Activated T-cell treated with anti-CD3 and anti-CD28 coated beads, Interleukin-2, amount 50 U/mL, for 1 hour (primary cell): ENCODE measurements at places on chromosomes 5 and 9.

GRCh38 chr9:126611592-126612325 lies 2.0 kb upstream of the LMX1B start:
- DNase-seq, result peak; percentile 74

- no peak for DNase-seq
Measured at GRCh38 chr9:92706218-92706940, 36.4 kb upstream of the IPPK start.

- DNase-seq, result no peak
Measured at GRCh38 chr9:112033237-112034215, 136.9 kb downstream of the UGCG start.

- no peak for DNase-seq
Measured at GRCh38 chr5:94422812-94423211, 195.6 kb downstream of the KIAA0825 start.

- no peak for DNase-seq
Measured at GRCh38 chr5:132883261-132883834, 9.9 kb downstream of the LEAP2 start.

GRCh38 chr5:162593881-162594280 lies 526.3 kb downstream of the GABRG2 start:
- DNase-seq, result no peak

DNA sequence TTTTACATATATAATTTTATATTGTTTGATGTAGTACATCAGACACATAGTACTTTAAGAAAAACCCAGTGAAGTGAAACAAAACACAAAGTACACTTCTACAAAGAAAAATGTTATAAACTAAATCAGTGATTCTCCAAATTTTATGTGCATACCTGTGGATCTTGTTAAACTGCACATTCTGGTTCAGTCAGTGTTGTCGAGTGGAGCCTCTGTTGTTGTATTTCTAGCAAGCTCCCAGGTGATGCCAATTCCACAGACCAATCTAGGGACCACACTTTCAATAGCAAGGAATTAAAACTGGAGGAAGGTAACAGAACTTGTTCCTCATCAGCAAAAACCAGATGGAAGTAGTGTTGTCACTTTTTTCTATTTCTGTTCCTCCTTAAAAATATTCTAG lies 183.8 kb upstream of the CD180 start:
- no peak for DNase-seq

DNA sequence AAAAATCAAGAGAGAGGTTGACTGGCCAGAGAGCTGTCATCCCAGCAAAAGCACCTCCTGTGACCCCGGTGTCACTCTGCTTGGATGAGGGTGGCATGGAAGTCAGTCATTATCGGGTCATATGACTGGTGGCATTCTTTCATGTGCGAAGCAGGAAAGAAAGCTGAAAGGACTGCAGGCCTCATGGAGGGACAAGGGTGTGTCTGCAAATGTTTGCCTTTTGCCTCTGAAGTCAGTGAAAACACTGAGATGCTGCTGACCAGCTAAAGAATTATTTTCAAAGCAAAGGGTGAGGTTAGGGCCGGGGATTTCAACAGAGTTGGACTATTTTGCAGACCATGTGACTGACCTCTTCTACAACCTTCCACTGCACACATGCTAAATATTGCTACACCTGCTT lies 298.3 kb downstream of the CSNK1G3 start:
- no peak for DNase-seq

DNA sequence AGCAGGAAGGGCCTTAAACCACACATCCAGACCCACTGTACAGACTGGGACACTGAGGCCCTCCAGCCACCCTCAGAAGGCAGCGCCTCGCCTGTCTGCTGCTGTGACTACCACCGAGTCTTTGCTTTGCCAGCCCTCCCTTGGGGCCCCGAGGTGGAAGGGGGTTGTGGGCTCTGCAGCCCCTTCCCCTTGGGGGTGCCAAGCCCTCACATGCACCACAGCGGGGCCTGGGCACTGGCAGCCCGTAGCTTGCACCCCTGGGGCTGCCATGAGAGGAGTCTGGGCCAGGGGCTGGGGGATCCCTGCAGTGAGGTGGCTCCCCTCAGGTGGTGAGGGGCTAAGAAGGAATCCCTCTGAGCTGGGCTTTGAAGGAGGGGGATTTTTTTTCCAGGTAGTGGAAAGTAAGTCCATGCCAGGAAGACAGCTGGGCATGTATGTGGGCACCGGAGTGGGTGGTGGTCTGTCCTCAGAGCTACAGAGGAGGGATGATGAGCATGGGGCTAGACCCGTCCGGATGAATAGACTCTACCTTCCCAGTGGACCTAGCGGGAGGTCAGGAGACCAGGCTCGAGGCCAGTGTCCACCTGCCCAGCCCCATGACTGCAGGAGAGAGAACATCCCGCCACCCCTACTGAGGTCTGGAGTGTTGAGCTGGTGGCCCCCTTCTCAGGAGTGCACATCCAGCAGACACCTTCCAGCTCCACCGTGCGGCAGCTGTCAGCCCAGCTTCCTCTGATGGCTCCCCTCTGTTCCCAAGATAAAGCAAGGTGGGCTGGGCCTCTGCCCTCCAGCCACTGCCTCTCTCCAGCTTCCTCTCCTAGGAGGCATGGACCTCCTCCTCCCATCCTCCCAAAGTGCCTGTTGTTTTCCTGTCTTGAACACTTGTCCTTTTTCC lies 15.9 kb downstream of the FLT4 start:
- no peak for DNase-seq

DNA sequence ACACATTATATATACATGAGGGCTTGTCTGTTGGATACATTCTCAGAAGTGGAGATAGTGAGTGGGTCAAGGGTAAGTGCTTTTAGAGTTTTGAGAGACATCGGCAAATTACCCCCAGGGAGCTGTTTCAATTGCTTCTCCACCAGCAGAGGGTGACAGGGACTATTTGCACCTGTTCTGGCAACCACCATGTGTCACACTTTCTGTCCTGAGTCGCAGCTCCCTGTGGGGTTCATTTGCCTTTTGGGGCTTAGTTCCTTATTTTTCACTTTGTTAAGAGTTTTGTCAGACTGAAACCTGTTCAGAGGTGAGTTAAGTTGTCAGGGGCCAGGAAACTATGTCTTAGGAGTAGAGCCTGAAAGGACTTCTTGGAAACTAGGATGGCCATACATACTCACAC lies 20.1 kb upstream of the SLC36A1 start:
- no peak for DNase-seq

GRCh38 chr9:96048104-96048955 lies 172.8 kb downstream of the ERCC6L2 start:
- no peak for DNase-seq

GRCh38 chr9:137880976-137881530 lies 3.5 kb downstream of the CACNA1B start:
- no peak for DNase-seq

DNA sequence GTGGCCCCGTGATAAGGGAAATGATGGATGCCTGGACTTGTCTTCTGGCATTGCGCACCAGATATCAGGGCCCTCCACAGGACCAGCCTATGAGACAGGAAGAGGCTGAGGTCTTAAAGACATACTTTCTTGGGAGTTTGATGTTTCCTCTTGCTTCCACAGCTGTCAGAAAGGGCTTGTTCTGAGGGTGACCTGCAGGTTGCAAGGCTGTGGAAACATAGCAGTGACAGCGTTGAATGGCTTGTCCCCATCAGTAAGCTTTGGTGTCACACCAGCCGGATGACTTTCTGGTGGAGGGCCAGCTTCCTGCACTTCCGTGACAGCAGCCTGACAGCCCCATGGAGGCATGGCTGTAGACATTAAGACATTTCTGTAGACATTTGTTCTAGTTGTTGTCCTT lies 143.2 kb downstream of the C9orf152 start:
- no peak for DNase-seq

DNA sequence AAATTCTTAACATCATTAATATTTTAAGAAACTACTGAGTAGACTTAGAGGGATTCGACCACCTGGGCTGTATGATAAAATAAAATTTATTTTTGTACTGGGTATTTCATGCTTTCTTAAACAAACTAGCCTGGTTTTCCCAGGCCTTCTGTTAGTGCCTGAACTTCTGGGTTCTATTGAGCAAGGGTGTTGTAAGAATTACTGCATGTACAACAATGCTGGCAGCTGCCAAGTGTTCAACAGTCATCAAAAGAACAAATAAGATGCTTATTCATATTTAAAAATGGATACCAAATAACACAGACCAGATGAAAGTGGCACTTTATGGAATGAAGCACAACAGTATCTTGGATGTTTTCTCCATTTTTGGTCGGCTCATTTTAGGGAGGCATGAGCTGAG lies 123.2 kb upstream of the FBXL7 start:
- no peak for DNase-seq

- no peak for DNase-seq
Measured at GRCh38 chr5:171310819-171311321, 1.8 kb downstream of the TLX3 start.

DNA sequence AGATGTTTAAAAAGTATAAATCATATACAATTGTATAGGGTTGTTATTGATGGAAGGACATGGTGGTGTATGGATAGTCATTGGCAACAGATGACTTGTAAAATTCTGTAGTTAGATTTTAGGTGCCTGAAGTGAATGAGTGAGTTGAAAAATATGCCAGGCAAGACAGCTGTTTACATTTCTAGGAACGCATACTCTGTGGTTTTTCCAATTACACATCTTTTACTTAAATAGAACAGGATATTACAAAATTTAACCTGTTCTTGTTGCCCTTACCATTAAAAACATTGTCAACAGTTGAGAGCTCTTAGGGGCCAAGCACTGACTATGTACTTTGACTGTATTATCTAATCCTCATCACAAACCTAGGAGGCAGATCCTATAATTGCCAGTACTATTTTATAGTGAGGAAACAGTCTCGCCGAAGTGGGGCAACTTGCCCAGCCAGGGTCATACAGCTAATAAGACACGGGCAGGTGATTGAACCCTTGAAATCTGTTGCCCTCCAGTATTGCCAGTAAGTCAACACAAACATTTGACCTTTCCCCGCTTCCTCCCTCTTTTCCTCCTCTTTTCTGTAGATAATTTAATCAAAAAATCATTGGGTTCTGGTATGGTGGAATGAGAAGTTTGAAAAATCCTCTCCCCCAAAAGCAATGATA lies 88.6 kb downstream of the MACROH2A1 start:
- no peak for DNase-seq

DNA sequence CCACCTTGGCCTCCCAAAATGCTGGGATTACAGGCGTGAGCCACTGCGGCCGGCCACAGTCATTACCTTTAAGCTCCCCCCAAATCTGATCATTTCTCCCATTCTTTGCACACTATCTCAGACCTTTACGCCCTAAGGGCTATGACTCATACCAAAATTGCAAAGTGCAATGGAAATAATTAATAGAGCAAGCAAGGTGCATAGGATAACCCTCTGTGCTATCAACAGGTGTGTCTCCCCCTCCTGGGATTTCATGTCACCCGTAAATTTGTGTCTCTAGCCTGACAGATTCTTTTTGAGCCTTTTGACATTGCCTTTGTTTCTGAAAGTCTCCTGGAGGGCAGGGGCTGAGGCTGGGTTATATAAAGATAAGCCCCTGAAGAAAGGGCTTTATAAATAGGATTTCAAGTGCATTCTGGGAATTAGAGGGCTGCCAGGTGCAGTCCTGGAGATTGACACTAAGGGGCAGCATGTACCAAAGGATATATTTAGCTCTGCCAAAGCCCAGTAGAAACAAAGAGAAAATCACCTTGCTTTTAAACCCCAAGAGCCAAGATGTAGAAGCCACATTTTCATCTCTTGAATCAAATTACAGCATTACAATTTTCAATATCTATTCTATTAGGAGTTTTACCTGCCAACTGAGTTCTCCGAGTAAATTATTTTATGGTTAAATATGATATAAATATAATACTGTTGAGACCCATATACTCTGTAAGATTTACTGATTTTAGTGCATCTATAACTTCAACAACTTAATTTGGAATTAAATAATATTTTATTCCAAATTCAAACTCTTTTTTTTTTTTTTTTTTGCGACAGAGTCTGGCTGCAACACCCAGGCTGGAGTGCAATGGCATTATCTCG lies 18.2 kb downstream of the S100Z start:
- DNase-seq, result peak; percentile 58

- no peak for DNase-seq
Measured at GRCh38 chr5:142176255-142176654, 67.7 kb downstream of the NDFIP1 start.

DNA sequence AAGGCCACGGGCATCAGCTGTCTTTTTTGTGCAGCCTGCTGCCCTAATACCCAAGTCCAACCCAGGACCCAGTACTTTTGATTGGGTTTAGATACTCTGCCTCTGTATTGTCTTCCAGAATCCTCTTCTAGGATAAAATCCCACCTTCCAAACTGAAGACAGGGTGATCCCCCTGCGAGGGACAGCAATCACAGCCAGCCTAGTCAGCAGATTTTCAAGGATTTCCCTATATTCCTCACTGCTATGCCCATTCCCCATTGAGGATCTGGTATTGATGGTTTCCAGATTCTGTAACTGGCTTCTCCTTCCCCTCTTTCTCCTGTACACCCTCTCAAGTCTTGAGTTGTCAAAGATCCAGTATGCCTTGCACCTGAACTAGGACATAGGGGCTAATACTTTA lies 389.4 kb downstream of the TRIM36 start:
- no peak for DNase-seq

DNA sequence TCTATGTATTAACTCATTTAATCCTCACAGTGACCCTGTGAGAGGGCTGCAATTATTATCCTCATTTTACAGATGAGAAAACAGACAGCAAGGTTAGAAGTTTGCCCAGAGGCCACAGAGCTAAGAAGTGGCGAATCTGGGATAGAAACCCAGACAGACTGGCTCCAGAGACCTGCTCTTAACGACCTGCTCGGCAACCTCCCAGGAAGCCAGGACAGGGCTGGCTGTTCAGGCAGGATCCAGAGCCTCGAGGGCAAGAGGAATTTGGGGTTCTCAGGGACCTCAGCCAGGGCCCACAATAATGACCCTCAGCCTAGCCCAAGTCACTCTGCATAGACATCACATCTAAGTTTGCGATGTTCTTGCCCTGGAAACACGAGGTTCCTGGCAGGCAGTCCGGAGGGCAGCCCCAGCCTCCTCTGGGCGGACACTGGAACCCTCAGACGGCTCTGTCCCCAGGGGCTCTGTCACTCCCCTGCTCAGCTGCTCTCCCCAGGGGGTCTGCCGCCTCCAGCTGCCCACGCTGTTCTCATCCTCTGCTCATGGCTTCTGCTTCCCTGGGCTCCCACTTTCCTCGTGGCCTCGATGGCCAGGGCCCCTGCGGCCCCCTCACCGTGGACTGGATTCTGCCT lies 138.5 kb upstream of the ERCC6L2 start:
- no peak for DNase-seq

DNA sequence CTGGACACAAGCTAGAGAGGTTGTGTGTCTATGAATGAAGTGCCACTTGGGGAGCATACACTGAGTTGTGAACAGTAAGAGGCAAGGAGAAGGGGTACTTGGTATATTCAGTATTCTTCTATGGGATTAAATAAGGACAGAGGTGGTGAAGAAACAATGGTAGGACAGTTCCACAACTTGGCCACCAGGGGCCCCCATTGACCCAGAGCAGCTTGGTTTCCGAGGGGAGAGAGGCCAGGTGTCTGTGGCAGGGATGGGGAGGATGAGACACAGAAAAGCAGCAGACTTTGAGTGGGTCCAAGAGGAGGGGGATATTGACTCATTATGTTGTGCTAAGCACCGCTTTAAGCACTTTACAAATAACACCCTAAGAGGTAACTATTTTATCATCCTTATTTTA lies 220.6 kb downstream of the MELK start:
- DNase-seq, result no peak
